ENCODE measurements at places on chromosomes 1 and 21.
A peak's percentile ranks its signal among the peaks of the same experiment; 100 is the strongest.

DNA sequence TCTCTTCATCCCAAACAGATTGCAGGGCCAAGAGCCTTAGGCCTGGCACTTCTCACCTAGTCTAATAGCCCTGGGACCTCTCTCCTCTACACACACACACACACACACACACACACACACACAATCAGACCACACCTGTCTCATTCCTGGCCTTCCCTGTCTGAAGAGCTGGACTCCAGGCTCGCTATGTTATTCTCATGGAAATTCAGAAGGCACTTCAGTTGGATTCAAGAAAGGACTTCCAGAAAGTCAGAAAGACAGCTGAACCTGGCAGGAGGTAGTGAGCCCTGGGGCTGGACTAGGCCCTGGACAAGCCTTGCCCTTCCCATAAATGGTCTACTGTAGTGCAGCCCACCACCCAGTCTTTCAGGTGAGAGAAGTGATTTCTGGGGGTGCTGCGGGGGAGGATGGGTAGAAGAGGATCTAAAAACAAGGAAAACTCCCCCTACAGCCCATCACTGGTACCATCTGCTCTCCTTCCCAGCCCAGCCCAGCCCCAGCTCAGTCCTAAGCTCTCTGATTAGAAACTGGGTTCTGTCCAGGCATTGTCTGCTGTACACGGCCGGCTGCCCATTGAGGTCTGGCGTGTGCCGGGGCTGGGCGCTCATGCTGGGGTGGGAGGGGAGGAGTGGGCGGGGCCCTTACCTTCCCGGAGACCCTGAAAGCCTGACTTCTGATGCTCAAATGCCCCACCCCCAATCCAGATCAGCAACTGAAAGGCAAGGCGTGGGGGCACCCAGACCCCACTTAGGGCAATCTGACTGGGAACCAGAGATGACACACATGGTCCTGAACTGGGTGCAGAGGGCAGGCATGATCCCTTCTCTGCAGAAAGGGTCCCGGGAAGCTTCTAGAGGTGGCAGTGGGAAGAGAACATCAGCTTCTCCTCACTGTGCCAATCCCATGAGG is 2.5 kb downstream of the KIF21B start:
- DNase-seq, result no peak

DNA sequence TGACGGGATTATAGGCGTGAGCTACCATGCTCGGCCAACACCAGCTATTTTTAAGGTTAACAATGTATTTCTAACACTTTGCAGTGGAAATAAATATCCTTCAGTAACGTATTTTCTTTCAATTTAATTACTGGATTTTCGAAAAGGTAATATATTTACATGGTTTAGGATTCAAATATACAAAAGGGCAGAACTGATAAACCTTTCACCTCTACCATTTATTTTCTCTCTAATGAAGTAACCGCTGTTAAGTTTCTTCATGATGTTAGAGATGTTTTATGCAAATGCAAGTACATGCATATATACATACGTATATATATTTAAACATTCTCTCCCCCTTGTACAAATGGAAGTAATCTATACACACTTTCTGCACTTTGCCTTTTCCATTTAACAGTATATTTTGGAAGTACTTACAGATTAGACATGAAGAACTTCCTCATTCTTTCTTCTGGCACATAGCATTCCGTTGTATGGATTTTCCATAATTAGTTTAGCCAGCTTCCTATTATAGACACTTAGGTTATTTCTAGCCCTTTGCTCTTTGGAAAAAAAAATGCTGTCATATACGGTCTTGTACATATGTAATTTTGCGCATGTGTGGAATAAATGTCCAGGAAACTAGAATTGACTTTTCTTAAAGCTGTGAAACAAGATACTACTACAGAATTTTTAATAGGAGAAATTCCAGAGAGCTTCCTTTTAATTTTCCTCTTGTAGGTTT is 14.9 kb upstream of the HJV start:
- DNase-seq, result no peak

- no peak for DNase-seq
Observed at GRCh38 chr1:38744452-38745350, 114.9 kb downstream of the RRAGC start.

- DNase-seq, result no peak
Observed at GRCh38 chr1:213994888-213995287, 7.1 kb downstream of the PROX1 start.

- DNase-seq, result peak; percentile 24
Observed at GRCh38 chr1:235331401-235331800, 3.0 kb downstream of the GGPS1 start.

Data from SIG-M5 (cell line).